ENCODE measurements at places on chromosomes 7 and 10.

- peak; percentile 36 for DNase-seq
These were observed 367.7 kb downstream of the PHF14 start for GRCh38 chr7:11341285-11341944.

DNA sequence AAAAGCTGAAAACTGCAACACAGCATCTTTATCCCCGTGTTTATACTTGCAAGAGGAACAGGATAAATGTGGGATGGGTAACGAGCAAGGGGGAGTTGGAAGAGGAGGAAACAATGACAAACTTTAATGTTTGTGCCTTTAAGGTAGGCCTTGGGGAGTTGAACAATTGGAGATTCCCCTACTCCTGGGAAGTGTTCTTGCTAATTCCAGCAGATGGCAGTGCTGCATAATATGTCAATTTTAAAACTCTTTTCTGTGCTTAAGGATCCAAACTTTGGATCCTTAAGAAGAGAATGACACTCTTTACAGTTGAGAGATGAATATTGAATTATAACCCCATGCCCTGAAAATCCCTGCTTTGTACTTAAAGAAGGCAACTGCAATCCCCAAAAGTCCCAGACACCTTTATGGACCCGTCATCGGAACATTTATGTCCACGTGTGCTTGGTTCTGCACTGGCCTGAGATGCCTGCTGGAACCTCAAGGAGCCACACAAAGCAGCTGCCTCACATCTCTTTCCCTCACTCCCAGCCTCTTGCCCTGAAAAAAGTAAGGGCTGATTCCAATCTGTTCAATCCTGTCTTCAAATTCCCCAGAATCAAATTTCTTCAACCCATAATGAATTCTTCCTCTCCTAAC lies 12.0 kb downstream of the IFIT5 start:
- DNase-seq = peak; percentile 67

GRCh38 chr7:129829737-129830631 lies 122.8 kb downstream of the UBE2H start:
- peak; percentile 67 for DNase-seq

DNA sequence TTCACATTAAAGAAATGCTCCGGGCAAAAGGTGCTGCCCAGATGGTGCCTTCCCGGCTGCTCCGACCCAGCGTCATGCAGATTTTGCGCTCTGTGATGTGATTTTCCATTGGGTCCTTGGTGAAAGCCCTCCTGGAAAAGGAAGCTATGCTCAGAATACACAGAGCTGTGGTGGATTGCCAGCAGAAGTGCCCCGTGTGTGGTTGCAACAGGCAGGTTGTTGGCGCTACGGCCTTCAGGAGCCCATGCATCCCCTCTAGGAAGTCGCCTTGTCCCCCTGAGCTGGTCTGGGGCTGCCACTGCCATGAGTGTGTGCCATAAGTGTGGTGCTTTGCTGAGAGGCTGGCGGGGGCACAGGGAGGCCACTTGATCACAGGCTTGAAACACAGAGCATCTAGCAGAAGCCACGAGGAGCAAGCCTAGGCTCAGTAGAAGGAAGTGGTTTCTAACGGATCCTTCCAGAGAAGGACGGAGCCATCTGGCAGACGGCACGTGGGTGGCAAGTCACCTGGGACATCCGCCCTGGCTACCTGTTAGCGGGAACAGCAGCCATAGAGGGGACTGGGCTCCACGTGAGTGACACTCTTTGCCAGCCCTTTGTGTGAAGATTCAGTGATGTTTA lies 210.9 kb downstream of the CUX1 start:
- DNase-seq = peak; percentile 72

DNA sequence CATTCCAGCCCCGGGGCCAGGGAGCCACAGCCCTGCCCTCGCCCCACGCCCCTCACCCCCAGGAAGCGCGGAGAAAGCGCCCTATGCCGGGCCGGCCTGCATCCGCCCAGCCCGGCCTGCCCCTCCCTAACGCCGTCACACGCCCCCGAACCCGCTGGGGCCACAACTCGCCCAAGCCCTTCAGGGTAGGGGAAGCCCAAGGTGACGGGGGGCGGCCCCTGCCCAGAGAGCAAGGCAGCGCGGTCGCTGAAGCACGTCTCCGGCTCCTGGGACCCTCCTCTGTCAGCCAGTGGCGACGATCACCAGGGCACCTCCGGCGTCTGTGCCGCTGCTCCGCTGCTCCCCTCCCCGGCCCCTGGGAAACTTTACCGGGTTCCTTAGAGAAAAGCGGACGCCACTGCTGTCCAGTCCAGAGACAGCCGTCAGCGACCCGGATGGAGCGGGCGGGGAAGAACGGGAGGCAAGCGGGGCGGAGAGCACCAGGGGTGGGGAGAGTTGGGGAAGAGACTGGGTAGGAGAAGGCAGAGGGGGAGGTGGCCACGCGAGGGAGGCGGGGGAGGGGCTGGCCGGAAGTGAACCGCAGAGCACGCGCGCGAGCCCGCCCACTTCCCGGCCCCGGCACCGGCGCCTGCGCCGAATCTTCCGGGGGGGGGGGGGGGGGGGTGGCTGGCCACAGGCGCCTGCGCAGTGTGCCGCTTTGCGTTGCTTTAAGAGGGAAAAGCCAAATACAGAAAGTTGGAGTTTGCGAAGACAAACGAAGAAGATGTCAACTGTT lies at the start of gene HERC4:
HERC4 (minus strand) TSS at position 509 of the 775 bp plus-strand sequence. CDS start 2,175 bp downstream, outside the sequence.
- peak; percentile 85 for DNase-seq
